ENCODE measurements at places on chromosomes 13 and 19.
A peak's percentile ranks its signal among the peaks of the same experiment; 100 is the strongest.

- DNase-seq, result peak; percentile 63
Measured at GRCh38 chr13:101757446-101758039, 305.1 kb downstream of the ITGBL1 start.

- DNase-seq, result peak; percentile 39
Measured at GRCh38 chr19:28468701-28469459, 744.1 kb downstream of the UQCRFS1 start.

GRCh38 chr19:48135411-48135810 is 24.8 kb upstream of the PLA2G4C start:
- DNase-seq, result no peak

DNA sequence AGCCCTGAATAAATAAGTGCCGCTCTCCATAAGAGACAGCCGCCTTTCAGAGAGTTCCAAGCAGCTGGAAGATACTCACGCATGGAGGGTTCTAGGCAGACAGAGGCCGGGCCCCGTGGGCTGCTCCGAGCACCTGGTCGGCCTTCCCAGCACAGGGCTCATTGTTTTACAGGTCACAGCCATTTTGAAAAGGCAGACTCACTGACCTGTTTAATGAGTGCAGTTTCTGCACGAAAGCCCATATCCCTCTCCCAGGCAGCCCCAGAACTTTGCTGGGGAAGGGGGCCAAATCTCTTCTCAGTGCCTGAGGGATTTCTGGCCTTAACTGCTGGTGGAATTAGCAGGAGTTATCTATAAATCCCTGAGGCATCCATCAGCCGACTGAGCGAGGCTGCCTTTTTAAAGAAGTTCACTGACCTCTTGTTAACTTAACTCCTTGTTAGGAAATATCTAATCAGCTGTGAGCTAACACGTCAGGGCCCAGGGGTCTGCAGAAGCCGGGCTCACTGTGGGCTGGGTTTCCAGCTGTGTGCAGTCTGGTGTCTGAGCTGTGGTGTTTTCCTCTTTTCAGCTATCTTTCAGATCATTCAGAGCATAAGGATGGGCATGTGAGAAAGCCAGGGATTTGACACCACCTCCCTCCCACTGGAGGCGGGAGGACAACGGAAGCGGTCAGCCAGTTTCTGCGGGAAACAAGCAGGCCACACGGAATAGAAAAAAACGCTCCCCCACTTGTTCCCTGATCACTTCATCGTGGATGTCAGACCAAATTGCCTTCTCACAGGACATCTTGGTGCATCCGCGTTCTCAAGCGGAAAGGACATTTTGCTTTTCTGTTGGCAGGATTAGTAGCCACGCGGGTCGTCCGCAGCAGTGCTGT is 23.3 kb downstream of the SERP2 start:
- peak; percentile 70 for DNase-seq

- peak; percentile 28 for DNase-seq
Measured at GRCh38 chr13:94009701-94010100, 469.8 kb downstream of the DCT start.

All from astrocyte of the spinal cord (primary cell).